ENCODE measurements at places on chromosomes 13 and 19. TPM values are rescaled to one million over a fixed set of nuclear protein-coding genes. Genes with fewer than 3 reads are reported as not detected.

C3 gene
- polyA plus RNA-seq = 3.3 TPM

HSPBP1 gene
- polyA plus RNA-seq = 31.4 TPM

MBD3L3 gene
- not detected for polyA plus RNA-seq

CEACAM8 gene
- 0.10 TPM for polyA plus RNA-seq

CEACAM1 gene
- polyA plus RNA-seq = 1.5 TPM

LILRB1 gene
- 1.2 TPM for polyA plus RNA-seq

ZNF20 gene
- 3.0 TPM for polyA plus RNA-seq

All from muscle of leg (tissue), 16 donors.